ENCODE measurements at places on chromosomes 2 and 18. TPM values are rescaled to one million over a fixed set of nuclear protein-coding genes. Genes with fewer than 3 reads are reported as not detected.

GRCh38 chr2:144456680-144457079 lies 63.2 kb downstream of the ZEB2 start:
- H3K4me3 ChIP-seq, result no peak overlapping the region
- H3K36me3 ChIP-seq, result no peaks in the 10 kb centered on the region
- no peaks in the 10 kb centered on the region for H3K27me3 ChIP-seq
- H3K27ac ChIP-seq, result peak overlapping the region; percentile 33
- DNase-seq, result no peak

Gene RESP18
- not detected for total RNA-seq

GRCh38 chr2:234559609-234560008 lies 62.7 kb upstream of the ARL4C start:
- no peak overlapping the region for H3K27ac ChIP-seq
- H3K36me3 ChIP-seq, result no peaks in the 10 kb centered on the region
- no peak overlapping the region for H3K4me3 ChIP-seq
- H3K27me3 ChIP-seq, result no peaks in the 10 kb centered on the region

DNA sequence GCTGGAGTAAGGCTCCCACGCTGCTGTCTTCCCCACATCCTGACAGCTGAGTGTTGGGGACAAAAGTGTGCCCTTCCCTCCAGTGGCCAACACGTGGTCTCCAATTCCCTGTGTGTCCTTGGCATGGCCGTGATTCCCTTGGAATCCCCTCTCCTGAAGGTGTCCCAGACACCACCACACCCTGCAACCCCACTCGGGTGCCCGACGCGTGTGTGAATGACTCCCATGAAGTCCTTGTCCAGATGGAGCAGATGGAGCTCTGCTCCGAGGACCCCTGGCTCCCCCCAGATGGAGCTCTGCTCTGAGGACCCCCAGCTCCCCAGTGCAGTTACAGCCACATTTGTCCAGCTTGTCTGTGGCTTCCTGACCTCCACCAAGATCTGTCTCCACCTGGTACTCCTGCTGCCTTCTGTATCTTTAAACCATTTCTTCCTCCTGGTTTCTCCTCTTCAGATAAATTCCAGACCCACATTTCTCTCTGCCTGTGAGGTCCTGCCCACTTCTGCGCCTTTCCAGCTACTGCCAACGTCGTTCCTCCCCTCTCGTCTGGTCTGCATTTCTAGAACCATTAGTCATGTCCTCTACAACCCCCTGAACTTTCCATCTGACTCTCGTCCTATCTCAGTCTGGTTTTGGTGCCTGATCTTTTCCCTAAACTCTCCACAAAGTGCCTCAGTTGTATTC lies 86.8 kb upstream of the PXDN start:
- DNase-seq, result no peak
- H3K4me1 ChIP-seq, result no peaks in the 10 kb centered on the region
- no peak overlapping the region for H3K4me3 ChIP-seq
- no peak overlapping the region for H3K27ac ChIP-seq
- no peaks in the 10 kb centered on the region for H3K27me3 ChIP-seq

GRCh38 chr2:159456500-159457426 lies 159.6 kb downstream of the BAZ2B start:
- peaks cover 16% of the 10 kb centered on the region for H3K4me1 ChIP-seq
- H3K4me3 ChIP-seq, result no peak overlapping the region
- H3K36me3 ChIP-seq, result no peaks in the 10 kb centered on the region
- no peaks in the 10 kb centered on the region for H3K27me3 ChIP-seq

- H3K27me3 ChIP-seq, result no peaks in the 10 kb centered on the region
- no peaks in the 10 kb centered on the region for H3K36me3 ChIP-seq
- no peaks in the 10 kb centered on the region for H3K4me1 ChIP-seq
- H3K27ac ChIP-seq, result no peak overlapping the region
- H3K4me3 ChIP-seq, result no peak overlapping the region
Measured at GRCh38 chr2:21367421-21367820, 243.7 kb downstream of the TDRD15 start.

Gene ITGB6
- total RNA-seq, result 109 TPM

Gene MAP3K19
- not detected for total RNA-seq

- H3K36me3 ChIP-seq, result no peaks in the 10 kb centered on the region
- H3K4me1 ChIP-seq, result no peaks in the 10 kb centered on the region
- H3K27me3 ChIP-seq, result no peaks in the 10 kb centered on the region
- no peak overlapping the region for H3K4me3 ChIP-seq
- H3K27ac ChIP-seq, result no peak overlapping the region
Measured at GRCh38 chr2:200003444-200003843, 48.1 kb downstream of the MAIP1 start.

- H3K4me3 ChIP-seq, result no peak overlapping the region
- no peaks in the 10 kb centered on the region for H3K4me1 ChIP-seq
- H3K36me3 ChIP-seq, result no peaks in the 10 kb centered on the region
- DNase-seq, result no peak
- no peaks in the 10 kb centered on the region for H3K27me3 ChIP-seq
- H3K27ac ChIP-seq, result no peak overlapping the region
Measured at GRCh38 chr2:100676346-100676745, 113.6 kb downstream of the PDCL3 start.

Gene CKAP2L
- 0.46 TPM for total RNA-seq

Gene ANKRD30B
- not detected for total RNA-seq

Gene CHRND
- not detected for total RNA-seq

DNA sequence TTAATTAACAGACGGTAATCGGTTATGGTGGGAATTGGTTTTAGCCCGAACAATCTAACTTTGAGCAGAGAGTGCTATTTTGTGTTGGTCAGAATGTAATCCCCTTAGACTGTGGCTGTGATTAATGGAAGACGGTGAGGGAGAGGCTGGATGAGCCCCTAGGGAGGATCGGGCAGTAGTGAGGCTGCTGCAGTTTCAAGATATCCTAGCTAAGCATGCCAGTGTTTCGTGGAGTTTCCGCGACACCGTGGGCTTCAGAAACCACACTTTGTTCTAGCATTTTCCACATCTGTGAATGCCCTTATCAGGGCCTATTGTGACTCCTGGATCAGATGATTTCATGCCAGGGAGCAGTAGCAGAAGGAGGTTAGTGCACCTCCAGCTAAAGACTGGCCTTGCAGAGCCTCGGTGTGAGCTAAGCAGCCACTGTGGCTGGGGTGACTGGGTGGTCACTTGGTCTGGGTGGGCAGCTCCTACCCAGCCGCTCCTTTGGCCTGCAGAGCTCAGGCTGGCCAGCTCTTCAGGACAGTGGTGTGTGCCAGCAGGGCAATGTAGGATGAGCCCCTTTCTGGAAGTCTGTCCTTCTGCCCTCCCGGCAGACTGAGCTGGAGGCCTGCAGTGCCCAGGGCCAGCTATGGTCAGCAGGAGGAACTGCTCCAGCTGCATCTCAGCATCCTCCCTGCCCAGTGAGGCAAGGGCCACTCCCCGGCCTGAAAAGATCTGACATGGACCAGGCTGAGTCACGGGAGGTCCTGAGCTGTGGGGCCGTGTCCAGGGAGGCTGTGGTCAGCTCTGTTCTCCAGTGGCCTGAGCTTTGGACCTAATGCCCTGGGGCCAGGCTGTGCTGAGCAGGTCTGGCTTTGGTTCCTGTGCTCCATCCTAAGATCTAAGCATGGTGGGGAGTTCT lies 142.6 kb upstream of the GPC1 start:
- H3K27me3 ChIP-seq, result no peaks in the 10 kb centered on the region
- DNase-seq, result peak; percentile 46
- H3K4me1 ChIP-seq, result no peaks in the 10 kb centered on the region
- no peaks in the 10 kb centered on the region for H3K36me3 ChIP-seq
- no peak overlapping the region for H3K4me3 ChIP-seq
- no peak overlapping the region for H3K27ac ChIP-seq

- H3K4me1 ChIP-seq, result peaks cover 19% of the 10 kb centered on the region
- H3K4me3 ChIP-seq, result no peak overlapping the region
- H3K27ac ChIP-seq, result no peak overlapping the region
- no peaks in the 10 kb centered on the region for H3K36me3 ChIP-seq
- no peak for DNase-seq
Measured at GRCh38 chr2:74551942-74552913, 1.5 kb downstream of the LOXL3 start.

GRCh38 chr2:149739171-149739882 lies 151.8 kb upstream of the MMADHC start:
- no peaks in the 10 kb centered on the region for H3K27me3 ChIP-seq
- H3K27ac ChIP-seq, result no peak overlapping the region
- H3K4me1 ChIP-seq, result peaks cover 6% of the 10 kb centered on the region
- H3K36me3 ChIP-seq, result no peaks in the 10 kb centered on the region
- no peak for DNase-seq

GRCh38 chr2:240589850-240590525 lies 3.5 kb downstream of the CAPN10 start:
- H3K27me3 ChIP-seq, result no peaks in the 10 kb centered on the region
- H3K27ac ChIP-seq, result no peak overlapping the region
- H3K4me3 ChIP-seq, result no peak overlapping the region
- peaks cover 22% of the 10 kb centered on the region for H3K4me1 ChIP-seq

GRCh38 chr2:109510136-109511028 lies 103.4 kb downstream of the SEPTIN10 start:
- DNase-seq, result peak; percentile 83
- H3K27ac ChIP-seq, result no peak overlapping the region
- H3K4me1 ChIP-seq, result no peaks in the 10 kb centered on the region
- H3K36me3 ChIP-seq, result no peaks in the 10 kb centered on the region

DNA sequence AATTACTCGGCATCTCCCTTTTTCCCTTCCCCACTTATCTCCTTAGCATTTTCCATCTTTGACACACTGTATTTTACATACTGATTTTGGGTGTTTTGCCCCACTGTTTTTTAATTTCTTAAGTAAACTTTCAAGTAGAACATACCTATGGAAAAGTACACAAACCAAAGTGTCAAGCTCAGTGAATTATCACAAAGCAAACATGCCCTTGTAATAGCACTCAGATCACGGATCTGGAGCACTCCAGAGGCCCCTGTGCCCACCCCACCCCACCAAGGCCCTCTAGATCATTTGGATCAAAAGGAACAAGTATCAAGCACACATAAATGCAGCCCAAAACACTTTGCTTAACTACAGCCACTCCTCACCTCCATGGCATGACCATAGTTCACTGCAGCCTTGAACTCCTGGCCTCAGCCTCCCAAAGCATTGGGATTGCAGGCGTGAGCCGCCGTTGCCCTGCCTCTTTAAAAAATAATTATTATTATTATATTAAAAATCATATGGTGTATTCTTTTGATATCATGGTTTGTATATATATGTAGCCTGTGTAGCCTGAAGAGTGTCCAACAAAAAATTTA lies 38.1 kb downstream of the FER1L5 start:
- DNase-seq, result no peak
- H3K4me3 ChIP-seq, result no peak overlapping the region
- H3K36me3 ChIP-seq, result no peaks in the 10 kb centered on the region
- peak overlapping the region; percentile 7 for H3K27ac ChIP-seq
- peaks cover 5% of the 10 kb centered on the region for H3K4me1 ChIP-seq
- no peaks in the 10 kb centered on the region for H3K27me3 ChIP-seq

DNA sequence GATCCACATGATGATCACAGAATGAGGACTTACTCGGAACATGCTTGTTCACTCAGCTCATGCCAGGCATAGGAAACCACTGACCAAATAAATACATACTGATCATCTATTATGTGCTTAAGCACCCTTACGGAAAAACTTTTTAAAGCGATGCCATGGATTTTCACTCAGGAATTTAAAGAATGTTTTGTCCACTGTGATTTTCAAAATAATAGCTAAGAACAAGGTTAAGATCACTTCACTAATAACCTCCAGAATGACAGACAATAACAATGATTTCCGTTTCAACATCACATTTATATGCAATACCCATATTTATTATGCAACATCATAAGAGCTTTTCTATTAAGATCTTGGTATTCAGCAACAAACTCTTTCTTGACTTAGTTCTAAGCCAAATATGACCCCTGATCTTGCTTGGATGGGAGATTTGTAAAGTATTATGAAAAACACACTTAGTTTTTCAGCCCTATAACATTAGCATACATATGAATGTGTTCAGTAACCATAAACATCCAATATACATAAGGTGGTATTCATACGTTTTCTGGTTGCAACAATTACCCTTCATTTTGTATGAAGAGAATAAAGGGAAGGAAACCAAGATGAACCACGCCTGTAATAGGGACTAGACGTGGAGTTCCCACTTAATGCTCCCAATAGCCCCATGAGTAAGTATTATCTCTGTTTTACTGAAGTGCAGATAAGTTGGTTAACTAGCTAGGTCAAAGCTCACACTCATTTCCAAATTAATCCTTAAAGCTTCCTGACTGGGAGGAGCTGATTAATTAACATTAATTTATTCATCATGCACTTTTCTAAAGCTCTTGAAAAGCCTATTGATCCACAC lies 1.9 kb downstream of the CD302 start:
- peak overlapping the region; percentile 97 for H3K27ac ChIP-seq
- H3K4me3 ChIP-seq, result peak overlapping the region; percentile 91
- peaks cover 34% of the 10 kb centered on the region for H3K4me1 ChIP-seq
- H3K27me3 ChIP-seq, result no peaks in the 10 kb centered on the region

- no peaks in the 10 kb centered on the region for H3K36me3 ChIP-seq
- no peak overlapping the region for H3K27ac ChIP-seq
- no peak for DNase-seq
- H3K27me3 ChIP-seq, result no peaks in the 10 kb centered on the region
Measured at GRCh38 chr2:204743393-204743960, 198.2 kb downstream of the PARD3B start.

DNA sequence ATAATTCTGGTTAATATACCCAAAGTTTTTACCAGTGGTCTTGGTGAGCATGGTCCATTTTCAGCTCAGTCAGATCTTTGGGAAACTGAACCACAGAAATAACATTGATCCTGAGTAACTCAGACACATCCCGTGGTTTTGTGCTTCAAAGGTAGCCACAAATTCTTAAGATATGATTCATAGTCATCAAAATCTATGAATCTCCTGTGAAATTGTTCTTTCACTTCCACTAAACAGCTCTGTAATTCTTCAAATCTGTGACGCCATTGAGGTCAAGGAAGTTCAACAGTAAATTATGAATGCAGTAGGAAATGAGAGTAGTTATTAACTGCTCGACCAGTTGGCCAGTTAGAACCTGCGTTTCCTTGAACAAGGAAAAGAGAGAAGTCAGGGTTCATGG lies 147.3 kb downstream of the IRS1 start:
- H3K27me3 ChIP-seq, result no peaks in the 10 kb centered on the region
- DNase-seq, result no peak
- no peaks in the 10 kb centered on the region for H3K36me3 ChIP-seq
- H3K27ac ChIP-seq, result no peak overlapping the region
- H3K4me3 ChIP-seq, result no peak overlapping the region
- peaks cover 15% of the 10 kb centered on the region for H3K4me1 ChIP-seq

Gene TBR1
- total RNA-seq, result not detected

GRCh38 chr2:48713647-48714046 lies 41.9 kb downstream of the LHCGR start:
- H3K27me3 ChIP-seq, result no peaks in the 10 kb centered on the region
- H3K4me3 ChIP-seq, result no peak overlapping the region
- H3K36me3 ChIP-seq, result no peaks in the 10 kb centered on the region

- no peaks in the 10 kb centered on the region for H3K36me3 ChIP-seq
- H3K4me3 ChIP-seq, result no peak overlapping the region
- H3K4me1 ChIP-seq, result no peaks in the 10 kb centered on the region
- no peak overlapping the region for H3K27ac ChIP-seq
Measured at GRCh38 chr18:31241900-31242409, 76.0 kb upstream of the DSG1 start.

- no peak overlapping the region for H3K27ac ChIP-seq
- no peaks in the 10 kb centered on the region for H3K27me3 ChIP-seq
- H3K4me1 ChIP-seq, result peaks cover 9% of the 10 kb centered on the region
Measured at GRCh38 chr2:12005886-12006681, 259.7 kb downstream of the LPIN1 start.

Gene COLEC12
- 55.2 TPM for total RNA-seq

Gene MTERF4
- total RNA-seq, result 34.6 TPM

Measured in upper lobe of right lung (tissue), 1 donor.